Fibroblast of skin of left biceps (primary cell): ENCODE measurements at places on chromosomes 13 and 19.

DNA sequence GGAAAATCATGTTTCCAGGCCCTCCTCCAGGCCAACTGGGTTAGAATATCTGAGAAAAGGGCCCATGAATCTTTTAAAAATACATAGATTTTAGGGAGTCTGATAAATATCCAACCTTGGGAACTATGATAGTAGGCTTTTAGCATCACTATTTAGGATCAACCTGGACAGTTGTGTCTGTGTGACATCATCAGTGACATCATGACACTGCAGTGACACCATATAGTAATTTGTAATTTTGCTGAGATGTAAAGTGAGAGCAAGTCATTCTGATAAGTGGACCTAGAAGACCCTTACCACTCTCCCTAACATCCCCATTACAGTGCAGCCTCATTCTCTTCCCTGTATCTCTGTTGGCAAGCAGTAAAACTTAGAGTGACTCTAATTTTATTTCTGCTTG lies 14.1 kb downstream of the GPALPP1 start:
- DNase-seq = no peak

DNA sequence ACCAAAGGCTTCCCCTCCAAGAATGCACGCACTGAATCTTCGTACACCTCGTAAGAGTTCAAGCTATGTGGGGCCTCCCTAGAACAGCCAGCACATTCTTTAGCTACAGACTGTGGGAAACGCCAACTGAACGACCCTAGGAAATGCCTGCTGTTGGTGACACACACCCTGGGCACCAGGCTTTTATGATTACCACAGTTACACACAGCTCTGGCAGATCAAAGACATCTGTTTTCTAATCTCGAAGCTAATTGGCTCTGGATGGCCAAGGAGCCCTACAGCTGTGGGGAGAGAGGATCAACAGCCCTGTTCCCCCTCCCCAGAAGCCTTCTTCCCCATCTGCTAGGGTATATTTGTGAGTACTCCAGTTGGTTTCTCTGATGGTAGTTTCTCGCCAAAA lies 123.0 kb downstream of the COL4A1 start:
- no peak for DNase-seq

GRCh38 chr19:10408511-10409283 lies 5.4 kb upstream of the CDC37 start:
- no peak for DNase-seq

DNA sequence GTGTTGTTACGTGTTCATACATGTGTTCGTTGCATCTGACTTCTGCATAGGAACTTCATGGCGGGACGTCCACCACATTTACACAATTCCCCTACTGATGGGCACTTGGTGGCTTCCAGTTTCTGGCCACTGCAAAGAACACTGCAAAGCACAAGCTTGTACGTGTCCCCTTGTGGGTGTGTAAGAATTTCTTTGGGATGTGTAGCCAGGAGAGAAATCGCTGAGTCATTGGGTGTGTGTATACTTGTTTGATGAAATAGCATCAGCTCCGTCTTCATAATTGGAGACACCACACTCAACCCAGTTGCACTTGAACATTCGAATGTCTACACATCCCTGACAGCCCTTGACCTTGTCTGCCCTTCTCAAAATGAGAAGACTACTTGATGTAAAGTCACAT lies 19.2 kb downstream of the KLK5 start:
- DNase-seq = no peak

- no peak for DNase-seq
These were observed 108.8 kb downstream of the TBC1D4 start for GRCh38 chr13:75372923-75373841.

DNA sequence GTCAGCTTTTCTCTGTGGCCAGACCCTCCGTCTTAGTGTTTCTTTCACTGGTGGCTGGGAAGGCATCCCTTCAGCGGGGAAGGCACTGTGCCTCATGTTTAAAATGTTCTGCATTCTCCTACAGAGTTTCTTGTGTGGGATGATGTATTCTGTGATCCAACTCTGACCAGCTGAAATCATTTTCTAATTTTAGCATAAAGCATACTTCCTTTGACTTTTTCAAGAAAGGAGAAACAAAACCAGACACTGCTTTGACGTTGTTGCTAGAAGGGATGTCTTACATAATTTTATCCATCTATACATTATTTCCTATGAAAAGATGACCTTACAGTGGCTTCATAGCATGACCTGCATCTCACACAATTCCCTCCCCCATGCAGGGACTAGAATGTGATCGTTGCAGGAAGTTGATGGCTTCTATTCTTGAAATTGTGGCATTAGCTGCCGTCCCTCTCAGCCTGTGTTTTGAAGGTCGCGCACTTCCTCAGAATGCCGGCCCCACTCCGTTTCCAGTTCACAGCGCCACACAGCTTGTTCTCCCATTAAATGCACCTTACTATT lies 38.6 kb upstream of the TEX29 start:
- DNase-seq = no peak

GRCh38 chr13:102325321-102325720 lies 76.5 kb downstream of the FGF14 start:
- DNase-seq = no peak

- DNase-seq = no peak
These were observed 947 bp downstream of the ATP4B start for GRCh38 chr13:113656831-113657671.

DNA sequence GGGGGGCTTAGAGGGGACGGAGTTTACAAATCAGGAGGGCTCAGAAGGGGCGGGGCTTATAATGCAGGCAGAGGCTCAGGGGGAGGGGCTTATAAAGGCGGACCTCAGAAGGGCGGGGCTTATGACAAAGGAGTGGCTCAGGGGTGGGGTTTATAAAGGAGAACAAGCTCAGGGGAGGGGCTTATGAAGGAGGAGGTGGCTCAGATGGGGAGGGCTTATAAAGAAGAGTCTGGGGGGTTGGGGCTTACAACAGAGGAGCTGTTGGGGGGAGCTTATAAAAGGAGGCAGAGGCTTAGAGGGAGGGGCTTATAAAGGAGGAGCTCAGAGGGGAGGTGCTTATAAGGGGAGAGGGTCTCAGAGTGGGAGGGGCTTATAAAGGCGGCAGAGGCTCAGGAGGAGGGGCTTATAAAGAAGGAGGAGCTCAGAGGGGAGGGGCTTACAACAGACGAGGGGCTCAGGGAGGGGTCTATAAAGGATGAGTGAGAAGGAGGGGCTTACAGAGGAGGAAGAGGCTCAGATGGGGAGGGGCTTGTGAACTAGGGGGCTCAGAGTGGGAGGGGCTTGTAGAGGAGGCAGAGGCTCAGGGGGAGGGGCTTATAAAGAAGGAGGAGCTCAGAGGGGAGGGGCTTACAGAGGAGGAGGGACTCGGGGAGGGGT lies 1.0 kb downstream of the SMIM24 start:
- DNase-seq = no peak

GRCh38 chr13:48873587-48873986 lies 102.1 kb upstream of the FNDC3A start:
- no peak for DNase-seq

GRCh38 chr19:41352609-41353465 lies 885 bp downstream of the TGFB1 start:
- DNase-seq = no peak

DNA sequence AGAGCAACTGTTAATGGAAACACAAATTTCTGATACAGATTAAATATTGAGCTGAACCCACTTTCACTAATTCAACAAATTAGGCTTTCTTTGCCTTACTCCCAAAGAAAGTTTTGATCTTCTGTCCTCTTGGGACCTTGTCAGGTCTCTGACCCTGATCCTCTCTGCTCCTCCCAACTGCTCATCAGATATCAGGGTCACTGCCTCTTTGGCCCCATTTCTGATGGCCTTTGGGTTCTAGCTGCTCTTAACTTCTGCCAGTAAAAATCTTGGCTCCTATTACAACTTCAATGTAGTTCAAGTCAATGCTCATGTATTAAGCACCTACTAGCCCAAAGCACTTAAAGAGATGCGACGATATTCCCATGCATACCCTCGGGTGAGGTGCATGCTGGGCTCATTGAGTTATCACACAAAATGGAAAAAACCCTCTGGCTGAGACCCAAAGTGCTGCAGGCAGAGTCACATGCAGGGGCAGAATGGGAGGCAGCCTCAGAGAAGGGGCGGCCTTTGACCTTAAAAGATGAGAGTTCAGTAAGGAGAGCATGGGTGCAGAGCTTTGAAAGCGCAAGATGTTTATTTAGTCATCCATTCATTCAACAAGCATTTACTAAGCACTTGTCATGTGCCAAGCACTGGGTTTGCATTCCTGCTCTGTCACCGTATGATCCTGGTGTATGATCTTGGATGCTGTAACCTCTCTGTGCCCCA lies 183.4 kb downstream of the USP12 start:
- no peak for DNase-seq

- DNase-seq = no peak
These were observed 2.6 kb downstream of the PTPRS start for GRCh38 chr19:5337708-5338655.

DNA sequence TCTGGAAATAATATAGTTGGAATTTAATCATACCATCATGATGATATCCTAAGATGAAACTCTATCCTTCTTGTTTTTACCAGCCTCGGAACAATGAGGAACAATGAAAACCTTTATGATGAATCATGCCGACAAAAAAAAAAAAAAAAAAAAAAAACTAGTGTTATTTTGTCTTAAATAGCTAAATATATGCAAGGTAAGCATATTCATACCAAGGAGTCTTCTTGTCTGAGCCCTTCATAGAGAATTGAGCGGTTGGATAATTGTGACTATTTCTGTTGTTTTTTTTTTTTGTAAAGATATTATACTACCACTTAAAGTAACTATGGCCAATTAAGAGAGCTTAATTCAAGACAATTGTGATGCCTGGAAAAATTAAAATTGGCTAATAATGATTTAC lies 244.0 kb upstream of the PCDH9 start:
- no peak for DNase-seq

DNA sequence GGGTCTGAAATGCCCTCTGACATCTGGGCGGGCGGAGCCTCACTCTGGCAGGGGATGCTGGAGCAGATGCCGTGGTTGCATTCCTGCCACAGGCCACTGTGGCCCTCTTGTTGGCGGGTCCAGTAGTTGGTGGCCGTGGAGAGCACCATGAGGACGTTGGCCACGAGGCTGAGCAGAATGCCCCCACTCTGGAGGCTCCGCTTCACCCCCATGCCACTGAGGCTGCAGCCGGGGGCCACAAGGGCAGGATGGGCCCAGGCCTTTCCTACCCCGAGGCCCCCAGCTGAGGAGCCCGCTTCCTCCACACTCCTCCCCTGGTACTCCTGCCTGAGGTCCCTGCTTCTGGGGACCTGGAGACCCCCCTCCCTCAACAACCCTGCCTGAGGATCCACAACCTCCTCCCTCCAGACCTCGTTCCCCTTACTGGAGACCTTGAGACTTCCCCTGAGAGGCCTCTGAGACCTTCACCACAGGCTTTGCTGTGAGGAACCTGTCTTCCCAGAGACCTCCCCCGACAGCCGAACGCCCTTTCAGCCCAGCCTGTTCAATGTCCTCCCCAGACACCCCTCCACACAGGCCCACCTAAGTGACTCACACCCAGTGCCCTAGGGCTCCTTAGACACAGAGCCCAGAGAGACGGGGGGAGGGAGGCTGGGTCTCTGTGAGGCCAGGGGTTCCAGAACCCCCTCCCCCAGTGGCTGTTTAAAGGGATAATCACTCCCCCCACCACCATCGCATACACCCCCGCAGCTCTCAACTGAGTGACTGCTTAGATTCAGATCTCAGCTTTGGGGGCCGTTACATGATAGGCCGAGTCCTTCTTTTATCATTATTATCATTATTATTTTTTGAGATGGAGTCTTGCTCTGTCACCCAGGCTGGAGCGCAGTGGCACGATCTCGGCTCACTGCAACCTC lies at the start of gene CLDND2:
Gene CLDND2 (minus strand): TSS at position 638 of the 917 bp plus-strand sequence. CDS start 426 bp downstream, at position 212.
- DNase-seq = no peak

- DNase-seq = no peak
These were observed 33.8 kb downstream of the DHRS12 start for GRCh38 chr13:51770160-51770559.

DNA sequence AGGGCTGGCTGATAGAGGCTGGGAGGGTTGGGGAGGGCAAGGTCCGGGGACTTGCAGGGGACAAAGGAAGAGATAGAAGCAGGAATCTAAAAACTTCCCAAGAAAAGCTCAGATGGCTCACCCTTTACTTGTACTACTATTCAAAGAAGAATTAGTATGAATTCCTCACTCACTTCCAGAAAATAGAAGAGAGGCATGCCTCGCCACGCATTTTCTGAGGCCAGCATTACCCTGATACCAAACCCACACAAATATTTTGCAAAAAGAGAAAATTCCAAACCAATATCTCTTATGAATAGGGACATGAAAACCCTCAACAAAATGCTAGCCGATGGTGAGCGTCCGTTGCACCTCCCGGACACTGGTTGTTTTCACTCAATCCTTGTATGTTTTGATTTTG lies 54.0 kb downstream of the ING1 start:
- no peak for DNase-seq

DNA sequence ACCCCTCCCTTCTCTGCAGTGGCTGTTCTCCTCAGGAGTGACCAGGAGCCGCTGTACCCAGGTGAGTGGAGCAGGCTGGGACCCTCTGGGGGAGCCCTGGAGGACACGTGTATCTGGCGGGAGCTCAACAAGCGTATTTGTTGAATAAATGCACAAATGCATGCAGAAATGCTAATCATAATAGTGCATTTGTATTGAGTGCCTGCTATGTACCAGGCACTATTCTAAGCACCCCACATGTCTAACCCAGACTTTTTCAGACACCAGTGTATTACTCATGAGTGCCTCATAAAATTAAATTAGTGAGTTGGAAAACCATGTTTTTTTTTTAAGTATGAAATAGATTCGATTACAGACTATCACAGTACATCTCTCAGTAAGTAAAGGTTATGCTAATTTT lies 7.9 kb downstream of the HPN start:
- DNase-seq = no peak

GRCh38 chr13:65034266-65034665 lies 2195.9 kb downstream of the PCDH9 start:
- DNase-seq = no peak

- no peak for DNase-seq
These were observed 20.0 kb upstream of the ZNF14 start for GRCh38 chr19:19752760-19753403.

- DNase-seq = no peak
These were observed 4.2 kb downstream of the KLK3 start for GRCh38 chr19:50858886-50859285.

- no peak for DNase-seq
These were observed 4.3 kb downstream of the GDF15 start for GRCh38 chr19:18390065-18390907.

DNA sequence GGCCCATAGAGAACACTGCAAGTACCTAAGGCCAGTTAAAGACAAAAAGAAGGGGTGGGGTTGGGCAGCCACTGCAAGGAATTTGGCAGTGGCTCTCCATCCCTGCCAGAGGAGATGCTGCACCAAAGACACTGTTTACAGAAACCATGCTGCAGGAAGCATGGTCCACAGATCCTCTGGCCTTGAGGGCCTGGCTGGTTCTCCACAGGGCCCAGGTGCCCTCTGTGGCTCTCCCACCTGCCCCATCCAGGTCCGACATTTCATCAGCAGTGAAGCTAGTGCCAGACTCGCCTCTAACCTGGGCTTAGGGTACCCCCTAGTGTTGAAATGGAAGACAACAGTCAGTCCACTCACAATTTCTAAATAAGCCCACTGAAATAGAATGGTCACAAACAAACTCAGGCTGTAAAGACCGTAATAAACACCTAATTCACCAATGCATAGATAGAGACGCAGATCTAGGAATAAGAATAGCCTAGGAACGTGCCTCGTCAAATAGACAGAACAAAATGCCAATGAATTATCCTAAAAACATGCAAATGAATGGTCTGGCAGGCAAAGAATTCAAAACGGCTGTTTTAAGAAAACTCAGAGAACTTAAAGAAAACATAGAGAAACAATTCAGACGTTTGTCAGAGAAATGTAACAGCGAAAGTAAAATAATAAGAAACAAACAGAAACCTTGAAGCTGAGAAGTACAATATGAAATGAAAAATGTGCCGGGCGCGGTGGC lies 23.3 kb downstream of the LYPD4 start:
- no peak for DNase-seq

GRCh38 chr19:40800339-40800996 lies 1.5 kb downstream of the EGLN2 start:
- no peak for DNase-seq
